Mesendoderm (in vitro differentiated cells): ENCODE measurements at places on chromosomes 4 and X.
A peak's percentile ranks its signal among the peaks of the same experiment; 100 is the strongest.

GRCh38 chr4:76546759-76547742, 112.0 kb downstream of the SHROOM3 start:
- DNase-seq: peak; percentile 81

- DNase-seq: peak; percentile 1
Measured at GRCh38 chr4:25401066-25401465, 24.0 kb downstream of the ANAPC4 start.

GRCh38 chr4:73593631-73594241, 26.5 kb downstream of the RASSF6 start:
- peak; percentile 29 for DNase-seq

DNA sequence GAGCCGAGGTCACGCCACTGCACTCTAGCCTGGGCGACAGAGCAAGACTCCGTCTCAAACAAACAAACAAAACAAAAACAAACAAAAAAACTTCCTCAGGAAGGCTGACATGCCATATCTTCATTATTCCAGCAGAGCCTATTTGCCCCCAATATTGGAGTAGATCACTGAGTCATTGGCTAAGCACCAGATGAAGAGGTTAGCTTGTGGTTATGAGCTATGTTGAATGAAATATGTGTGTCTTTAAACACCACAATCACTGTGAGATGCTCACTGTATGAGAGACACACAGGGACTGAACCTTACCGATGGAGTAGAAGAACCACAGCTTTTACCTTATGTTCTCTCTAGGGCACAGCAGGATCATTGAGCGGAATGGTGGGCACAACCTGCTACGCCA, 122.1 kb upstream of the EOLA2 start:
- no peak for DNase-seq

DNA sequence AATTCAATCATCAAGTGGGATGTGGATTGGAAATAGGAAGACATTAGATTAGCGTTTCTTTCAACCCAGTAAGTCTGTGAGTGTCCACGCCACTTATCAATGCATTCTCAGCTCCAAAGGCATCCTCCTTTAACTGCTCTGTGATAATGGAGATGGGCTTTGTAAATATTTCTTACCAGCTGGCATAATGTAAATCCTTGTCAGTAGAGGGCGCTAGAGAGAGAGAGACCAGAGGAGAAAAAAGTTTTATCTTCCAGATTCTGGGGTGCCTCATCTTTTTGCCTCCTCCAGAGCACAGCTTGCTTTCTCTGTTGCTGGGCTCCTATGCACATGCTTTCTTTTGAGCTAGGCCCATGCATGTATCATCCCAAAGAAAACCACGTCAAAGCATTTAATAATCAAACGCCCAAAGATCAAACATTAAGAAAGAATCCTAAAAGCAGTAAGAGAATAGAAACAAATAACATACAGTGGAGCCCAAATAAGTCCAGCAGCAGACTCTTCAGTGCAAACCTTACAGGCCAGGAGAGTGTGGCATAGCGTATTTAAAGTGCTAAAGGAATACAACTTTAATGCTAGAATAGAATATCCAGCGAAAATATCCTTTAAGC, 9.6 kb upstream of the MTMR1 start:
- DNase-seq: peak; percentile 63

- peak; percentile 11 for DNase-seq
Measured at GRCh38 chrX:116009861-116010710, 160.5 kb upstream of the AGTR2 start.

DNA sequence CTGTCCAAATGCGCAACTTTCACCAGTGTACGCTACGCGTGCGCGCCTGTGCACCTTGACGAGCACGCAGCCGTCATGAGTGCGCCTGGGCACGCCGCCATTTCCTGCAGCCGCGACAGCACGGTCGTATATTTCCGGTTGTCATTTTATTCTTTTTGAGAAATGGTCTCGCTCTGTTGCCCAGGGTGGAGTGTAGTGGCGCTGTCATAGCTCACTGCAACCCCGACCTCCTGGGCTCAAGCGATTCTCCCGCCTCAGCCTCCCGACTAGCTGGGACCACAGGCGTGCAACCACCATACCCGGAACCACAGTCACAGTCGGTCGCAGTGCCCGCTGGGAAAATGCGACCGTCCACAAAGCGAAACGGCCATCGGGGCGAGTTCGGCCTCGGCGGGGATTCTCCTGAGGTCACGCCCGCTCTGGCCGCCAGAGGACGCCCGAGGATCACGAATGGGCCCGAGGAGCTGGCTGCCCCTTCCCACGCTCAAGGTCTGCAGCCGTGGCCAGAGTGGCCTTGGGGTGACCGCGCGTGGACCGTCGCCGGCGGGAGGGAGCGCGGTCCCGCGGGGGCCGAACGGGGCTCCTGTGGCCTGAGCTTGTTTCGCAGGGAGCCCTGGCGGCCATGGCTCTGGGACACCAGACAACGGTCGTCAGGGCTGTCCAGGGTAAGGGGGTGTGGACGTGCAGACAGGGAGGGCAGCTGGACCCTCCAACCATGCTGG, 23.7 kb upstream of the PNMA3 start:
- DNase-seq: peak; percentile 57

- DNase-seq: no peak
Measured at GRCh38 chrX:36930491-36930890, 77.7 kb upstream of the FAM47C start.

DNA sequence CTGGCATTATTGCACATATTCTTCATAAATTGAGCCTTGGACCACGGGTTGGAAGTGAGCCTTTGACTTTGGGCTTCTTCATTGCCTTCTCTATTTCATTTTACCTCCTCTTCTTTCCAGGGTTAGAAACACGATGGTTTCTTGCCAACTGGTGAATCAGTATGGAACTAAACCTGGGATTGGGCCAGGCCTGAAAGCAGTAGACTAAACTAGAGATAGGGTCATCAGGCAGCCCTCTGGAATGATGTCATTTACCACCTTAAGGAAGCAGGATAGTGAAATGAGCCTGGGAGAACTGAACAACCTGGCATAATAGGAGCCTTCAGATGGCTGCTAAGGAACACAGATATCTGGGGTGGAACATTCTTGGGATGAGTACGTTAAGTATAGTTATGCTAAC, 67.5 kb upstream of the ATP8A1 start:
- DNase-seq: no peak

GRCh38 chrX:82695066-82695465, 813.0 kb upstream of the POU3F4 start:
- no peak for DNase-seq

DNA sequence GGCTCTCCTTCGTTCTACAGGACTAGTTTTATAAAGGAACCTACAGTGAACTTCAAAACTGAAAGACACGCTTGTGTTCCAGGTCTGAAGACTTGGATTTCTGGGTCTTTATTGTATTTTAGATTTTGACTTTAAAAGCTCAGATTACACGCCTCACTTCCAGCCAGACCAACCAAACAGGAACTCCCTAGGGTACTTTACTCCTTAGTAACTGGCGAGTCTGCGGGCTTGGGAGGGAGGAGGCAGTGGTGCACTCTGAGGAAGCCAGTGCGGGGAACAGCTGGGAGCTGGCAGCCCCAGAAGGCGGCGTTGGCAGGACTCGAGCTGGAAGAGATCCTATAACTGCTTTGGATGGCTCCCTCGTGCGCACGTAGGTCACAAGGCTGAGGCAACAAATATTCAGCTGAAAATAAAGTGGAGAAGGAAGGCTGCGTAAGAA, 391 bp upstream of the PHKA1 start:
- peak; percentile 77 for DNase-seq

DNA sequence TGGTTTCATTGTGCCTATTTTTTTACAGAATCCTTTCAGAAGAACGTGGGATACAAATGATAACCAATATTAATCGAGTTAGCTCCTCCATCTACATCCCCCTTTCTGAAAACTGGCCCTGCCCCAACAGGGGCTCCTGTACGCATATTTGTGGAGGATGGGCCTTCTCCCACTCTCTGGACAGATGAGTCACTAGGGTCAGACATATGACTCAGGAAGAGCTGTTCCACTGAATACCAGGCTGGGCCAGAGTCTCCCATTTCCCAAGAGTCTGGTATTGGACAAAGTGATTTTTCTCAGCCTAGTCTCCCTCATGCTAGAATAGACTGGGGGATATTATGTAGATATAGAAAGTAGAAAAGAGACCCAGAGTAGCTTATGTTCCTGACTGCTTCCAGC, 142.4 kb downstream of the TSPAN5 start:
- DNase-seq: peak; percentile 16

- peak; percentile 82 for DNase-seq
Measured at GRCh38 chr4:56048702-56049431, 100.1 kb downstream of the CEP135 start.

DNA sequence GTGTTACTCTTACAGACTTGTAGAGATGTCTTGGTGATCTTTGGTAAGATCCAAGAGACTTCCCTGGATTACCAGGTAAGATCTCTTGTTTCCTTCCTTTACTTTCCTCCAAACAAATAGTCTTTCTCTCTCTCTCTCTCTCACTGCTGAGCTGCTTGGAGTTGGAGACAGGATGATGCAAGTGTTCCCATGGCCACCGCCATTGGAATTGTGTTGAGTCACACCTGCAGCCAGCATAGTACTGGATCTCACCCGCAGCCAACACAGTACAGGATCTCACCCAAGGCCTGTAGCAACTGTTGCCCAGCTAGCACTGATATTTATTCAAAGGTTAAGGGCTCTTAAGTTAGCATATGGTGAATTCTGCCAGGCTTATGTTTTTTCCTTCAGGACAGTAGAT, 1080.9 kb downstream of the FAT4 start:
- peak; percentile 39 for DNase-seq

- DNase-seq: peak; percentile 75
Measured at GRCh38 chrX:129637217-129638109, 17.3 kb downstream of the APLN start.

DNA sequence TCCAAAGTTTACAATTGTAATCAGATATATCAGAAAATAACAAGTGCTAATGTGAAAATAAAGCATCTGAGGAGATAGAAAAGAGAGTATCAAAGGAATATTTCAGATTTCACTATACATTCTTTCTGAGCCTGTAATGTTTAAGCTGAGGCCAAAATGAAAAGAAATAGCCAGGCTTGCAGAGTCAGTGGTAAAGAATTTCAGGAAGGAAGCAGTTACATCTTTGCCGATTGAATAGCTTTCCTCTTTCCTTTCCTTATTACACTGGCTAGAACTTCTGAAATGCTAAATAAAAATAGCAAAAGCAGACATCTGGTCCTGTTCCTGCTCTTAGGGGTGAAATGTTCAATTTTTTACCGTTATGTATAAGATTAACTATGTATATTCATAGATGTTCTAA, 1441.6 kb upstream of the PCDH7 start:
- no peak for DNase-seq

- no peak for DNase-seq
Measured at GRCh38 chr4:154691229-154691628, 52.6 kb upstream of the LRAT start.
